ENCODE measurements at places on chromosomes 7 and 10.

DNA sequence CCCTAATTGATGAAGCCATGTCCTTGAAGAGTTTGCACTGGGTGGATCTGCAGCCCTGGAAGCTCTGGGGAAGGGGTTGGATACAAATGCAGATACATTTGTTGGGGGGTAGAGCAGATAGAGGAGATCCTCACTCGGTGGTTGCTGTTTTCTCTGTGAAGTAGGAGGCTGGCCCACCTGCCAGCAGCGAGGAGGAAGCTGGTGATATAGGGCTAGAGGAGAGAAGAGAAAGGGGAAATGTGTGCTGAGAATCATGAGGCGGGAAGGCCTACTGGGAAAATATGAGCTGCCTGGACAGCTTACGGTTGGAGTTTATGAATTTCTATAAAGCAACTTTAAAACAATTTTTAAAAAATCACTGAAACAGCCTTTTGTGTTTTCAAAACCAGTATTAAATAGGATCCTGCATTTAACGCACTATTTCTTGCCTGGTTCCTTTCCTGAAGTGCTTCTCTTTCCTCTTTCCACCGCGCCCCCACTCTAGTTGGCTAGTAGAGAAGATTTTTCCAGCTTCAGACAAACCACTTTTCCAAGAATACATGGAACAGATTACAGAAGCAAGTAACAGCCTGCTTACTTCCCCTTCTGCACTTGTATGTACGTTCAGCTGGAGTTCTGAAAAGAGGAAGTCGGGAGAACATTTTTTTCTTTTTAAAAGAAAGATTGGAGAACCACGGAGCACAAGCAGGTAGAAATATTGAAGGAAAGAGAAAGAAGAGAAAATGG lies 100.6 kb upstream of the GLCCI1 start:
- no peak for DNase-seq

DNA sequence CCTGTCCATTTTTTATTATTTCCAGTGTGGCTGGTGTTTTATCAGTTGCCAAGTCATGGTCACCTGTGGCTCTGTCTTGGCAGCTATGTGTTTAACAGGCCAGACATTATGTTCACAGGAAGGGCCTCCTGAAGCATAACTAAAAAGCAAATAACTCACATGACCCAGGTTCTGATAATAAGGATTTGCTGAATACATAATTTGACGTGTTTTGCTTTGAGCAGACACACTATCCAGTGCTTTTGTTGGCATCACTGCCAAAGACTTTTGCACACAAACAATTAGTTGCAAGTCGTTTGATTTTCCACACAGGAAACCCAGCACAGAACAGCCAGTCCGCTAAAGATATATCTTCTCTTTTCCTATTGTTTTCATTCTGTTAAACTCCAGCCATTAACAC lies 173.6 kb downstream of the ARL4A start:
- no peak for DNase-seq

GRCh38 chr10:130043491-130043890 lies 67.1 kb downstream of the C10orf143 start:
- DNase-seq, result no peak

GRCh38 chr10:101829561-101830315 lies 11.5 kb upstream of the OGA start:
- DNase-seq, result peak; percentile 50

- DNase-seq, result no peak
Measured at GRCh38 chr10:9228771-9229170, 1174.3 kb downstream of the GATA3 start.

GRCh38 chr7:69845721-69846495 lies 247.6 kb downstream of the AUTS2 start:
- DNase-seq, result no peak

DNA sequence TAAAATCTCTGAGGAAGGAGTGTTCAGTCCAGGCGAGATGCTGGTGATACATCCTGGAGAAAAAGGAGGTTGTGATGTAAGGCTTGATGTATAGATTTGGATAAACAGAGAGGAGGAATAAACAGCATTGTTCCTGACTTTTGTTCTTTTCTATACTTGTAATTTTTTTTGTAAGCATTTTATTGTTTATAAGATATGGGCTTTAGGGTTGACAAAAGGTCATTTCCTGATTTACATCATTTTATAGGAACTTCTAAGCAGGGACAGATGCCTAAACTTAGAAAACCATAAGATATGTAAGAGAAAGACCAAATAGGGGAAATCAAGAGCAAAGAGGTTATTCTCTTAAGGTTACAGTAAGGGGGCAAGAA lies 16.7 kb upstream of the SLC26A4 start:
- DNase-seq, result no peak

DNA sequence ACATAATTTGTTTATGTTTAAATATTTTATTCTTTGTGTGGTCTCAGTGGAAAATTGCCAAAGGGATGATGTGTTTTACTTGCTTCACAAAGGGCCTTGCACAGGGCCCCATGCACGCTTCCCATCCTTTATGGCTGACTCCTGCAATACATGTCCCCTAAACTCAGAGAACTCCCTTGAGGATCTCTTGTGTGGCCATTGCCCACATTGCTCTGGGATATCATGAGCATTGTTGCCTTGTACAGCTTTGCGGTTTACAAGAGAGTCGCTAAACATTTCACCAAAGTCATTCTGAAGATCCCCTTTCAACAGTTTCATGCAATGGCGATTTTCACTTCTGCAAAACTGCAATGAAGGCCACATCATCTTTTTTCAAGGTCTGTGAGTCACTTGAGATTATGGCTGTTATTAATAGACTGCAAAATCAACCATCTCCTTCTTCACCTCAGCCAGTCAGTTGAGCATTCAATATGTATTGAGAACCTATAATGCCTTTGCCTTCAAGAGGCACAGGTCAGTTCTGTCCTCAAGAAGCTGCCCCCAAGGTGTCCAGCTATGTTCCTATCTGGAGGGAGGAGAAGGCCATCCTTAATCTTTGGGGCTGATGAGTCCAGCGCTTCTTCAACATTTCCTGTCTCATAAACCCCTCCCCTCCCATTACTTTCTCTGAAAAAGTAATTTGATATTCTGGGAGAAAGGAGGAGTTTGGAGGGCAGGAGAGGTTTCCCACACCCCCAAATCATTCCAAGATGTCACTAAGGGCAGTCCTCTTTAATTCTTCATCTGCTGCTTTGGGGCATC lies 108.1 kb downstream of the CCDC71L start:
- no peak for DNase-seq

DNA sequence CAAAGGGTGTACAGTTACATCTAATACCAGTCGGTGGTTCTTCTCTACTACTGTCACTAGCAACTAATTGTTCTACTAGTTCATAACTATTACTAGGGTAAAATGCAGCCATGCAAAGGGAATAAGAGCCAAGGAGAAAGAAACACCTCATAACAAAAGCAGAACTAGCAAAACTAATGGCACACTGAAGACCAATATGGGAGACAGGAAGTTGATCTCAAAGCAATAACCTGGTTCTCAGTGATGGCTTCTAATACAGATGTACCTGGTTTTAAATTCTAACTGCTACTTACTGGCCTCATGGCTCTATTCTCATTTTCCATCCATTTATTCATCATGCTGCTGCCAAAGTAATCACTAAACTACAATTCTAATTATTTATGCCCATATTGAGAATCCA lies 170.3 kb downstream of the SEMA3E start:
- DNase-seq, result no peak

DNA sequence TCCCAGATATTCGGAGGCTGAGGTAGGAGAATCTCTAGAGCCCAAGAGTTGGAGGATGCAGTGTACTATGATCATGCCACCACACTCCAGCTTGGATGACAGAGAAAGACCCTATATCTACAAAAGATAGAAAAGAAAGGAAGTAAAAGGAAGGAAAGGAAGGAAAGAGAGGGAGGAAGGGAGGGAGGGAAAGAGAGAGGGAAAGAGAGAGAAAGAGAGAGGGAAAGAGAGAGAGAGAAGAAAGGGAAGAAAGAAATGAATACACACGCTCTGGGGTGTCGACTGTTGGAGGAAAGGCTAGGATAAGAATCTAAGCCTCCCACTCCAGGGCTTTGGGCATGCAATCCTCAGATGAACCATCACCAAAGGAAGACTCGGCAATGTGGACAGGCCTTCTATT lies 69.9 kb downstream of the PARD3 start:
- no peak for DNase-seq

DNA sequence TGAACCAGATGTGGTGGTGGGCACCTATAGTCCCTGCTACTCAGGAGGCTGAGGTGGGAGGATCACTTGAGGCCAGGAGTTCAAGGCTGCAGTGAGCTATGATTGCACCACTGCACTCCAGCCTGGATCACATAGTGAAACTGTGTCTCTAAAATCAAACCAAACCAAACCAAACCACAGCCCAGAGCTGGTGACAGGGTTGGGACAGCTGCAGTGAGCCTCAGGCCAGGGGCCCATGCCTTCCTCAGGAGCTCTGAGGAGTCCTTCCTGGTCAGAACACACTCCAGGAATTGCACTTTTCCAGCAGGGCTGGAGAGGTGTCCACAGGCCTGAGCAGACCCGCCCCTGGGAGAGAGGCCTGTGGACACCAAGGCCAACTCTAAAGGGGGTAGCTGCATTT lies 32.5 kb upstream of the OCM2 start:
- no peak for DNase-seq

- DNase-seq, result no peak
Measured at GRCh38 chr7:155885167-155886155, 73.2 kb upstream of the SHH start.

DNA sequence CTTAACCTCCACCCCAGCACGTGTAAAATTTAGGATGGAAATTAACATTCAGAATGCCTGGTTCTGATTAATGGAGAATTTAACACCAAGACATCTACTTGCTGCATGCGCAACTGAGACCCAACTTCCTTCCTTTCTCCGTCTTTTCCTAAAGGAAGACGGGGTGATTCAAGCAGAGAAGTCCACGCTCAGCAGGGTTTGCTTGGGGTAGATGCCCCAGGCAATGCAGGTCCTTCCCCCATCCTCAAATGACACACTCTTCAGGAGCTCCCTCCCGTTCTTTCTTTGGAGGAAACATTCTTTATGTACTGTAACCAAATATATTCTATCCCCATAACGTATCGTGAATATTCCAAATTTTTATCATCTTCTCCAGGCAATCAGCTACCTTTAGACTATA lies 47.0 kb downstream of the FAM171A1 start:
- no peak for DNase-seq

- DNase-seq, result no peak
Measured at GRCh38 chr7:142301299-142301698, 43.4 kb upstream of the PRSS58 start.

GRCh38 chr10:89438525-89438924 lies 24.2 kb downstream of the IFIT5 start:
- DNase-seq, result no peak

- no peak for DNase-seq
Measured at GRCh38 chr7:45998506-45998905, 77.4 kb upstream of the IGFBP3 start.

GRCh38 chr10:114206902-114207301 lies 27.7 kb downstream of the TDRD1 start:
- no peak for DNase-seq

- no peak for DNase-seq
Measured at GRCh38 chr7:151895008-151895630, 18.2 kb upstream of the PRKAG2 start.

- peak; percentile 35 for DNase-seq
Measured at GRCh38 chr7:28922624-28923331, 35.4 kb downstream of the TRIL start.

DNA sequence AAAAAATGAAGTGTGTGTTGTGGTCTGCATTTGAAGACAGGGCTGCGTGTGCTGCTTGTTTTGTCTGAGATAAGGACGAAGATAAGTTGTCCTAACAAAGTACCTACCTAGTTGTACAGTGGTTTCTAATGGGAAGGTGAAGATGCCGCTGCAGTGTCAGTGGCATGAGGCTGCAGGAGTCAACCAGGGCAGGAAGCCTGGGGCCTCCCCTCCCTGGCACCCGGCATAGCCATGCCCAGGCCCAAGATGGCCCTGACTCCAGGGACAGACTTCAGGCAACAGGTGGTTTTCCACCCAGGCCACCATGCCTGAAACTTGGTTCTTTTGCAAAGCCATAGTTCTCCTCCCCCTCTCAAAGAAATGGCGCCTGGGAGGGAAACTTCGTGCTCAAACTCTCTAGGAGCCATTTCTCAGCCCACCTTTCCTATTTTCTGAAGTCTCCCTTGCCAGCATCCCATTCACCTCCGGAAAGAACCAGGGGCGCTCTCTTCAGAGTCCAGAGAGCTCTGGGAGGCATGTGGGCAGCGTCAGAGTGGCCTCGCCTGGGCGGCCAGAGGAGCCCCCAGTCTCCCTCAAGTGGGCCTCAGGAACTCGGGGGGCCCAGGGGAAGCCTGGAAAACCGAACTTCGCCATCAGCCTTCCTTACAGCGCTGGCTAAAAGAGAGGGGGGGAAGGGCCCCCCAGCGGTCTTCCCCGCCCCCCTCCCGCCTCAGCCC lies 2.1 kb upstream of the KAT6B start:
- peak; percentile 12 for DNase-seq

DNA sequence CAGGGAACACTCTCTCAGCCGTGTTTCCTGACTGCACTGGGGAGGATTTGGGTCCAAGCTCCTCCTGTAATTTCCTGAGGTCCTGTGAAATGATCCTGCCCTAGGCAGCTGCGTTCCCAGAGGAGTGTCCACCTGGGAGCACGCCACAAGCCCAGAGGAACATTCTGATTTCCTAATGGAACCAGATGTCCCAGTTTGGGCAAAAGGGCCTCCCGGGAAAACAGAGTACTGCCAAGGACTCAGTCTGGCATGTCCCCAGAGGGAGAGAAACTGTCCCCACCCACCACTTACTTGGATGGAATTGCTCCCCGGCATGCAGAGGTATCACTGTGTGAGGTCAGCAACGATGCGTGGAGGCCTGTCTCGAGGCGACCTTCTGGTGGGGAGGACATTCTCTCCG lies 34.5 kb downstream of the ASB13 start:
- no peak for DNase-seq

GRCh38 chr7:26156451-26157420 lies 4.7 kb downstream of the NFE2L3 start:
- peak; percentile 30 for DNase-seq

GRCh38 chr7:84452618-84453017 lies 258.0 kb upstream of the SEMA3A start:
- no peak for DNase-seq

GRCh38 chr10:93859049-93859655 lies 34.6 kb upstream of the SLC35G1 start:
- no peak for DNase-seq

DNA sequence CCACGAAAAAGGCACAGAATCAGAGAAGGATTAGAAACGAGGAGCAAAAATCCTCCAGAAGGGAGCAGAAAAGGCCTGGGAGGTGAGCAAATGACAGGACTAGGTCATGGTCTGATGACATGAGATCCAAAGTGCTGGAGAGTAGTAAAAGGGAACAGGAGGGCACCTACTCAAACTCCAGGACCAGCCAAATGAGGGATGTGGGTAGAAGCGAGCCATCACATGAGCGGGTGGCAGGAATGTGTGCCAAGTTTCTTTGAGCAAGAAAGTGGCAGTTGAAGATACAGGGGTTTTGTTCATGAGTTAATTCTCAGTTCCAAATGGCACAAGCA lies 112.6 kb downstream of the RNF32 start:
- no peak for DNase-seq

GRCh38 chr10:110368002-110368401 lies 63.3 kb upstream of the SMNDC1 start:
- no peak for DNase-seq

GRCh38 chr10:125156739-125157480 lies 3.5 kb downstream of the CTBP2 start:
- no peak for DNase-seq
